Fibroblast of skin of right biceps (primary cell): ENCODE measurements at places on chromosomes 3 and 15.
A peak's percentile ranks its signal among the peaks of the same experiment; 100 is the strongest.

DNA sequence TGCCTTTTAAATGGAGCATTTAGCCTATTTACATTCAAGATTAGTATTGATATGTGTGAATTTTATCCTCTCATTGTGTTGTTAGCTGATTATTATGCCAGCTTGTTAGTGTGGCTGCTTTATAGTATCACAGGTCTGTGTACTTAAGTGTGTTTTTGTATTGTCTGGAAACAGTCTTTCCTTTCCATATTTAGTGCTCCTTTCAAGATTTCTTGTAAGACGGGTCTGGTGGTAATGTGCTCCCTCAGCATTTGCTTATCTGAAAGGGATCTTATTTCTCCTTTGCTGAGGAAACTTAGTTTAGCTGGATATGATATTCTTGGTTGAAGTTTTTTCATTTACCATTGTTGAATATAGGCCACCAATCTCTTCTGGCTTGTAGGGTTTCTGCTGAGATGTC lies 549.0 kb downstream of the EPHA3 start:
- DNase-seq: no peak

- peak; percentile 40 for DNase-seq
Measured at GRCh38 chr3:169237201-169237600, 426.3 kb downstream of the MECOM start.

DNA sequence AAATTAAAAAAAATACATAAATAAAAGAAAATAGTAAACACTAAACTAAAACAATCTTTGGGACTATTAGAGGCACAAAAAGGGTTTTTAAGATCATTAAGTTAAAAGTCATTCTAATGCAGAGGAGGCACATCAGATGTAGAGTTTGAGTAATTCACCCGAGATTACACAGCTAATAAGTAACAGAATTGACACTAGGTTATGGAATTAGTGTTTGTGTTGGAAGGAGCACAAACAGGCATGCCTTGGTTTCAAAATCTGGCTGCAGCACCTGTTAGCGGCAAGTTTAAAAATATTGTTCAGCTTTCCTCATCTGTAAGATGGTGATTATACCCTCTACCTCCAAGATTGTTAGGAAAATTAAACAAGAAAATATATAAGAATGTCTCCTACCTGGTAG lies 39.0 kb downstream of the RASA2 start:
- DNase-seq: no peak

GRCh38 chr3:18217507-18218174 lies 207.5 kb downstream of the SATB1 start:
- no peak for DNase-seq

DNA sequence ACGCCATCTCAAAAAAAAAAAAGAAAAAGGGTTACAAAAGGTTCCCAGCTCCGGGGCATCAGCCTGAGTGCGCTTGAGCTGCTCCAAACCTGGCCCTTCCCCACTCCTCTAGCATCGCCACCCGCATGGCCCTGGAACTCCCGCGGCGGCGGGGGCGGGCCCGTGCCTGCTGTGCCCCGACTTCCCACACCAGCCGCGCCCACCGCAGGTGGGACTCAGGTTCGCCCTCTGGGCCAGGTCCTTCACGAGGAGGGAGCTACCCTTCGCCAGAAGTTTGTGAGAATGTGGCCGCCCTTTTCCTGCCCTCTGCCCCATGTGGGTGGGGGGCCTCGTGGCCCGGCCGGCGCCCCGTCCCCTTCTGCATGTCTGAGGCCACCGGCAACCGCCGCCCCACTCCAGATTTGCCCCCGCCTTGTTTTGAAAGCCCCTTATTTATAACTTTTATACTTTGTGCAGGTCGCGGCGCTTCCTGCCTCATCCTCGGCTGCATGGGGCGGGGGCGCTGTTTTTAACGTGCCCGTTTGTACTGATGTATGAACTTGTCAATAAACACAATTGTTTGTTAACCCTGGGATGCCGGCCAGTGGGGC lies 507 bp upstream of the JMJD7 start:
- DNase-seq: no peak

DNA sequence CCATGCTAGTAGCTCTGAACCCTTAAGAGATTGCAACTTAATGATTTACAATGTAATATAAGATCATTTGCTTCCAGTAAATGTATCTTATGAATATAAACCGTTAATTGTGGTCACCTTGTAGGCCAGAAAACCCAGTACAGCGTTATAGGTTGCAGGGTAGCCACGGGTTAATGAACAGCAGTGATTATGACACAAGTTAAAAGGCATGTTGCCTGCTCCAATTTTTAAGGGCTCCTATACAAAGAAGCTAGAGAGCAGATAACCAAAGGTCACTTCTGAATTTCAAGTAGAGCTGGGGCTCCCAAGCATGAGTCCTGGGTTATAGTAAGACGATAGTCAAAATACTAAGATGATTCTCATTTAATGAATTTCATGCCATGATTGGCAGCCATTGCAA lies 13.5 kb downstream of the GUCA1C start:
- no peak for DNase-seq

GRCh38 chr3:158213461-158213860 lies 103.6 kb downstream of the RSRC1 start:
- no peak for DNase-seq

GRCh38 chr3:36689560-36689959 lies 74.8 kb downstream of the DCLK3 start:
- DNase-seq: no peak

- DNase-seq: no peak
Measured at GRCh38 chr15:54277834-54278233, 299.6 kb downstream of the UNC13C start.

DNA sequence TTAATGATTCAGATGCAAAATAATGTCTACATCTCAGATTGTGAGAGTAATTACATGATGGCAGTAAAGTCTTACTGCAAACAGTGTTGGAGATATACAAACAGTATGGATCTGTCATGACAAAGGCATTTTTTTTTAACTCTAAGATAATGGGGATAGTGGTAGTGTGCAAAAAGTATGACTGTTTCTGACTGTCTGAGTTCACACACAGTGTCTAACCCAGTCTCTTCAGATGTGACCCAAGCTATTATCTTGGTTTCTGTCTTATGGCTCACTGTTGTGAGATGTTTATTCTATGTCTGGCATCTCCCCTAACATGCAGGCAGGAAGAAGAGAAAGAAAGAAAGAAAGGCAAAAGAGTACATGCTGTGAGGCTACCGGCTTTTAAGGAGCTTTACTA lies 17.0 kb downstream of the RPL39L start:
- peak; percentile 1 for DNase-seq

DNA sequence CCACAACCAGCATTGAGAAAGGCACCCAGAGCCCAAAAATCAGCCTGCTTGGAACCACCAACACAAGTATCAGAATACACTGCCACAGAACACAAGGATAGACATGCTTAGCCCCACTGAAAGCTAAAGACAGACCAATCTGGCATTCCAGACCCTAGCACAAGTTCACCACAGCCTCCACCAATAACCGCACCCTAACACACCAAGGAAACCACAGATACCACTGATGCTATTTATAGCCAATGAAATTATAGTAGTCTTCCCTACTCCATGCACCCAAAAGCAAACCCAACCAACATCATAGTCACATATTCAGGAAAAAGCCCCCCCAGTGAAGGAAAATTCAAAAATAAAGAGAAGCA lies 83.9 kb upstream of the STT3B start:
- no peak for DNase-seq

GRCh38 chr3:29128001-29128400 lies 152.9 kb upstream of the RBMS3 start:
- no peak for DNase-seq

GRCh38 chr15:75161106-75161916 lies 40.4 kb upstream of the C15orf39 start:
- DNase-seq: no peak

- no peak for DNase-seq
Measured at GRCh38 chr15:52228921-52229320, 37.7 kb upstream of the GNB5 start.

- DNase-seq: peak; percentile 53
Measured at GRCh38 chr3:66195347-66195783, 25.4 kb upstream of the SLC25A26 start.

- DNase-seq: no peak
Measured at GRCh38 chr3:104849070-104849469, 517.6 kb upstream of the ALCAM start.

- no peak for DNase-seq
Measured at GRCh38 chr15:73369154-73369694, 466 bp upstream of the HCN4 start.

- DNase-seq: no peak
Measured at GRCh38 chr15:23518104-23518503, 47.4 kb upstream of the MKRN3 start.

DNA sequence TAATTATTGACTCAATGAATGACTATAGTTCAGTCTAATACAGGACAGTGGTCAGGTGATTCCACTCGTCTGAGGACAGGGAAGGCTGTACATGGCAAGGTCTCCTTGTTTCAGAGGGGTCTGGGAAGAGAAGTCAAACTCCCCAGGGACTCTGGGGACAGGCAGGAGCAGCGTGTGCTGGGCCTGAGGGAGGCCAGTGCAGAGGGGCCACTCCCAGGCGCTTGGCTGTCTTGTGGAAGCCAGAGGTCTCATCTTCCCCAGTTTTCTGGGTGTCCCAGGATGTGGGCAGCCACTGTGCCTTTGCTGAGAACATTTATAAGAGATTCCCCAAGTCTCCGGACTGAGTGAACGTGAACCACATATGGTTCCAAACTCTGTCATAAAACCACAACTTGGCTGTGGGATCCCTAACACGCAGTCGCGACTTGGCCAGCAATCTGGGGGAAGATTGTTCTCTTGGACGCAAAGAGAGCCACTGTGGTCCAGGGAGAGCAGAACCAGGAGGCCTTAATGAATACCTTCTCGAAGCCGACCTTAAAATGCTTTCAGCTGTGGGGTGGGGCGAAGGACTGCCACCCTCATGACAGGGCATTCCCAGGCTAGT lies 30.4 kb downstream of the BHLHE40 start:
- DNase-seq: no peak

GRCh38 chr15:90584841-90585240 lies 55.1 kb downstream of the CRTC3 start:
- no peak for DNase-seq

GRCh38 chr3:189419038-189419437 lies 212.2 kb upstream of the TP63 start:
- no peak for DNase-seq

DNA sequence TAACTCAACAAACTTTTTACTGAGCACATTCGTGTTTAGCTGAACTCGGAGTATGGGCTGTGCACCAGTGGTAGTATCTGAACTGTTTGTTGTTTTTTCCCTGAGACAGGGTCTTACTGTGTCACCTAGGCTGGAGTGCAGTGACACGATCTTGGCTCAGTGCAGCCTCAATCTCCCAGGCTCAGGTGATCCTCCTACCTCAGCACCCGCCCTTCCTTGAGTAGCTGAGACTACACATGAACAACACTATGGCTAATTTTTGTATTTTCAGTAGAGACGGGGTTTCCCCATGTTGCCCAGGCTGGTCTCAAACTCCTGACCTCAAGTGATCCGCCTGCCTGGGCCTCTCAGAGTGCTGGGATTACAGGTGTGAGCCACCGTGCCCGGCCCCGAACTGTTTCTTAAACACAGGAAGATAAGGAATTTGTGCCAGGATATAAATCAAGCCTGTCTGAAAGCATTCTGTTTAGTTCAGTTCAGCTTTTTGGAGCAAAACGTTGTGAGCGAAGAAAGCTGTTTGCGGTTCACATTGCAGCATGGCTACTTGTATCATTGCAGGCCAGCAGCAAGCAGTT lies 40.4 kb upstream of the SKOR1 start:
- DNase-seq: no peak

DNA sequence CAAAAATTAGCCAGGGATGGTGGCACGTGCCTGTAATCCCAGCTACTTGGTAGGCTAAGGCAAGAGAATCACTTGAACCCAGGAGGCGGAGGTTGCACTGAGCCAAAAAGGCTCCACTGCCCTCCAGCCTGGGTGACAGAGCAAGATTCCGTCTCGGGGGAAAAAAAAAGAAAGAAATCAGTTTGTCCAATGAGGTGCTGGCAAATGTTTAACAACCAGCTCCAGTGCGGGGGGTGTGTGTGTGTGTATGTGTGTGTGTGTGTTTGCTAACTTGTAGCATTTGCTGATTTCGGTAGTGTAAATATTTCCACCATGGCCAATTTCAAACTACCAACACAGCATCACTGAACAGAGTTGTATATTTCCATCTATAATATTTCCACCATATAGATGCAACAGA lies 23.8 kb upstream of the IDH2 start:
- no peak for DNase-seq

- DNase-seq: no peak
Measured at GRCh38 chr3:153749070-153749610, 372.1 kb upstream of the ARHGEF26 start.

DNA sequence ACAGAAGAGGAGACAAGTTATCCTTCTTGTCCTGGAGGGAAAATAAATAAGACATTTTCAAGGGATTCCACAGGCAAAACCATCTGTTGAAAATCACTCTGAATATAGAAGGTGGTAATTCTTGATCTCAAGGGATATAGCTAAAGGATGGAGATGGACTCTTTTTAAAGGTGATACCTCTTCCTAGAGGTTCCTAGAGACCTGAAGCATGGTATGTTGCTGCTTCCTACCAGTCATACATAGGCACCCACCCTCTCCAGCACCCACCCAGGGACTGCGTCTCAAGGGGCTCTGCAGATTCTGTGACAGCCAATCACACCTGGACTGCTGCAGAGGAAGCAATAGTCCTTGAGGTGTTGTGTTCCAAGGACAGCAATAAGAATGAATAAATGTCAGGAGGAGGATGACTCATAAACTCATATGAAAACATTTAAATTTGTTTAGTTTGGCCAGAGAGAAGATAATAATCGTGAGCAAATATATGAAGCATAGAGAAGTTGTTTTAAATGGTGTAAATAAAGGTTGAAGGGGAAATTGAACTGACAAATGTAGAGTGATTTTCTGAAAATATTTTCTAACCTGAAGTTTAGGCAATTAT lies 741.6 kb upstream of the CBLB start:
- peak; percentile 61 for DNase-seq

DNA sequence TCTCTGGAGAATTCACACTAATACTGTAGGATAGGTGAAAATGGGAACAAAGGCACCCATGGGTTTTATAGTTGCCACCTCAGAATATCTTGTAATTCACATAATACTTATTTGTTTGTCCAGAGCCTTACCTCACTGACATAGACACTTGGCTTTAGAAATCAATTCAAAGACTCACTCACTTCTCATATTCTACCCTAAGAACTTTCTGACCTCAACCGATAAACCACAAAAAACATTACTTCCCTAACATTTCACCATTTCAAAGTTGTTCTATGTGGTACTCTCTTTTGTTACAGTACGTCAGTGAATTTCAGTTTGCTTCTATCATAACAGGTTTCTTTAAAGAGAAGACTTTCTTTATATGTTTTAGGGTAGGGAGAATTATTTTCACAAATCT lies 359.3 kb downstream of the IGSF11 start:
- DNase-seq: no peak

GRCh38 chr15:42123546-42123945 lies 29.2 kb upstream of the PLA2G4D start:
- DNase-seq: no peak

- no peak for DNase-seq
Measured at GRCh38 chr3:64185436-64185835, 39.8 kb downstream of the PRICKLE2 start.

- no peak for DNase-seq
Measured at GRCh38 chr3:52798978-52799476, 4.4 kb downstream of the ITIH3 start.

- no peak for DNase-seq
Measured at GRCh38 chr3:103767635-103768034, 1332.8 kb downstream of the ZPLD1 start.

GRCh38 chr15:91632981-91633380 lies 220.5 kb upstream of the SLCO3A1 start:
- DNase-seq: peak; percentile 48
